Ovary (tissue), 10 donors: ENCODE measurements at places on chromosomes 6 and 20. TPM values are rescaled to one million over a fixed set of nuclear protein-coding genes. Genes with fewer than 3 reads are reported as not detected.

DNA sequence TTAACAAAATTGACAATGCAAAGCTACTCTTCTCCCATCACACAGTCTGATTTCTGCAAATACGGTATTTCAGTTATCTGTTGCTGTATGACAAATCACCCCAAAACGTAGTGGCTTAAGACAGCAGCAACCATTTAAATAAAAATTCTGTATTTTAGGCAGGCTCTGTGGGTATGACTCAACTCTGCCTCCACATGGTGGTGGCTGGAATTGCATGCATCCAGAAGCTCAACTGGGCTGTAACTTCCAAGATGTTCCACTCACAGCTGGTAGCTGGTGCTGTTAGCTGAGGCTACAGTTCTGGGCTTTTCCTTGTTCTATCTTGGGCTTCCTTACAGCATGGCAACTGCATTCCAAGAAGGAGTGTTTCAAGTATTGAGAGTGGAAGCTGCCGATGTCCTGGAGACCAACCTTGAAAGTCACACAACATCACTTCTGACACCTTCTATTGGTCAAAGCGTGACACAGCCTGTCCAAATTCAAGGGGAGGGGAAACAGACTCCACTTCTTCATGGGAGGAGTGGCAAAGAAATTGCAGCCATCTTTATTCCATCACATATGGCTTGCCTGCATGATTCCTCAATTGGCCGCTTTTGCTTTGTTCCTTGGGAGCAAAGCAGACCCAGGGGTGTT, 39.7 kb upstream of the TULP1 start:
- no peak for DNase-seq

GRCh38 chr20:6017467-6017866, 36.4 kb downstream of the LRRN4 start:
- no peak for DNase-seq

MOCS1 gene
- 11.4 TPM for polyA plus RNA-seq

GRCh38 chr20:37251825-37252477, 9.7 kb downstream of the GHRH start:
- no peak for DNase-seq

SLC2A4RG gene
- polyA plus RNA-seq = 66.7 TPM

DNA sequence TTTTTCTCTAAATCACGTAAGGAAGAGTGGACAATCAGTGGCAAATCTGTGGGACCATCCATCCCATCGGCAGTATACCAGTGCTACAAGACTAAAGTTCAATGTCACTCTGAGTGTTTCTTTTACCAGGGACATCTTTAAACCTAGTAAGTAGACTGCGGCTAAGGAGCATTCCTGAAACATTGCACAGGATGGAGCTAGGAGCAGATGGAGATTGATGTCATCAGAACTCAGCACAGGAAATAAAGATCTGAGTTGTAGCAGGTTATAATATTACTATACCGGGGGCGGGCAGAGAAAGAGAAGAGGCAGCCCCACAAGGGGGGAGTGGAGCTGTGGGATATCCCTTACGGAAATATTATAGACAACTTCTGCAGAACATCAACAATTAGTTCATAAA, 162.1 kb downstream of the MTFR2 start:
- no peak for DNase-seq

NPBWR2 gene
- not detected for polyA plus RNA-seq

- no peak for DNase-seq
Observed at GRCh38 chr6:143515766-143516355, 4.3 kb upstream of the FUCA2 start.

DNA sequence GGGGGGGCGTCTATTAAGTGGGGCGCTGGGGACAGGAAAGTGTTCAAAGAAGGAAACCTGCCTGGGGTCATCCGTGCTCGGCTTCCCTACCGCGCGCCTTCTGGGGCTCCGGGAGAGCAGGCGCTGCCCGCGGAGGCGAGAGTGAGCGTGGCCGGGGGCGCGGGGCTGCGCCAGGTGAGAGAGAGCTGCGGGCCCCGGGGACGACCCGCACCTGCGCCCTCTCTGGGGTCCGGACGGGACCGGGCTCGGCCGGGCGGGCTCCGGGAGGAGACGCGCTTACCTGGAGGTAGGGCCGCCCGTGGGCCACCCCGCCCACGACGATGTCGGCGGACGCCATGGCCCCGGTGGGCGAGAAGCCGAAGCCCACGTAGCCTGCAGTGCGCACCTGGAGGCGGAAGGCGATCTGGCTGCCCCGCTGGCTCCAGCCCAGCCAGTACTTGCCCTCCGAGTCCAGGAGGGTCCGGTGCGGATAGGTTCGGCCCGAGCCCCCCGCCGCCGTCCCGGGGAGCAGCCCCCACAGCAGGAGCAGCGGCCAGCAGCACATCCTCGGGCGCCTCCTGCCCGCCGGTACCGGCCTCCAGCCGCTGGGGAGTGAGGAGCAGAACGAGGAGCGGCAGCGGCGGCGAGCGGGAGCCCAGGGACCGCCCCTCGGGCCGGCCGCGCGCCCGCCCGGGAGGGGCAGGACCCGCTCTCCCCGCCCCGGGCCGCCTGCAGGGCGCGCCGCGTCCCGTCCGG, at the start of gene MOXD1:
Gene MOXD1 (minus strand): TSS at position 593 of the 735 bp plus-strand sequence. CDS start 49 bp downstream, at position 544.
- DNase-seq = peak; percentile 39

SMLR1 gene
- 0.19 TPM for polyA plus RNA-seq

OPRM1 gene
- not detected for polyA plus RNA-seq

GRCh38 chr6:122704066-122704465, 75.5 kb upstream of the FABP7 start:
- no peak for DNase-seq

CLVS2 gene
- polyA plus RNA-seq = not detected

- no peak for DNase-seq
Observed at GRCh38 chr20:46119028-46119546, 973 bp downstream of the CD40 start.

ABHD16A gene
- polyA plus RNA-seq = 35.2 TPM

ANGPT4 gene
- polyA plus RNA-seq = 3.0 TPM

COL9A3 gene
- polyA plus RNA-seq = 0.65 TPM

DNA sequence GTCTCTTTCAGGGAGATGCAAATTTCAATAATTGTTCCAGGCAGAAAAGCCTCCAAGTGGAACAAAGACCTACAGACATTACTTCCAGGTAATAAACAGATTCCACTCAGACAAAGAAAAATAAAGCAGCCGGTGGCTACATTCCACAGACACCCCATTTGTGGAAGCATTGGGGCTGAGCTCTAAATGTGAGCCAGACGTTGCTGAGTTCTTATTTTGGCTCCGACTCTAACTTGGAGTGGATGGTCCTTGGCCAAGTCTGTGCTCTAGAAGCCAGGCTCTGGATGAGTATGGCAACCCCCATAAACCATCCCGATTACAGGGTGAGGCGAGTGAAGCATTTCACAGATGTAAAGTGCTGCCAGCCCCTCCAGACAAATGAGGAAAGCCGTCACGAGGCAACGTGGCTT, 6.6 kb downstream of the TRAM2 start:
- peak; percentile 48 for DNase-seq

GSTA1 gene
- polyA plus RNA-seq = 107 TPM

- DNase-seq = no peak
Observed at GRCh38 chr20:54194724-54195438, 13.0 kb upstream of the PFDN4 start.

SYCP2 gene
- polyA plus RNA-seq = 0.70 TPM

CDSN gene
- not detected for polyA plus RNA-seq

CRISP3 gene
- polyA plus RNA-seq = 0.10 TPM

OR2B2 gene
- not detected for polyA plus RNA-seq
